CD4-positive, alpha-beta T cell treated with Interleukin-2 at 100 ng/mL for 4 hours (primary cell): ENCODE measurements at places on chromosomes 7 and 10.
A peak's percentile ranks its signal among the peaks of the same experiment; 100 is the strongest.

DNA sequence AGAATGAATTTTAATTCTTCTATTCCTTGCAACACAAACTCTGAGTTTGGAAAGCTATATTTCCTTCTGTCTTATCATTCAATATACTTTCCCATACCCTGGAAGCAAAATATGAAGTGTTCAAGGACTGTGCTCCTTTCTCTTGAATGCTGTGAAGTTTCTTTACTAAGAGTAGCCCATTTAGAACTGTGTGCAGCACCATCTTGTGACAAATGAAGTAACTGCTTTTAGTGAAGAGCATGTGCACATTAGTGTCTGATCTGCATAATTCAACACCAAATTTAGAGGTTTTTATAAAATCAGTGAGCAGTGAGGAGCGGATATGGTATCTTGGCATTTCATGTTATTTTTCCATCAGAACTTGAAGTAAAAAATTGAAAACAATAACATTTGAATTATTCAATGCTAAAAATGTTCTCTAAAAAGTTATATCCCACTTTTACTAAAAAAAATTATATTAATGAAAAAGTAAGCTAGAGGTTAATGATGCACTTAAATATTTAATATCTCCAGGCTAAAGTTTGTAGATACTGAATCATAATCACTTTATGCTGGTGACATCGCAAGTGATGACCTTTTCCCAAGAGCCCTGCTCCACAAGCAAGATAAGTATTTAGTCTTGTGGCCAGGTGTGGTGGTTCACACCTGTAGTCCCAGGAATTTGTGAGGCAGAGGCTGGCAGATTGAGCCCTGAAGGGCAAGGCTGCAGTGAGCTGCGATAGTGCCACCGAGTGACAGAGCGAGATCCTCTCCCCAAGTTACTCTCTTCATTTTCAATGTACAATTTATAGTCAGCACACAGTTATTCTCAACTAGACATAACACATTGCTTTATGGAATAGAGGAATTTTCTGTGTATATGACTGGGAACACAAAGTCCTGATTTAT lies 108.8 kb upstream of the PCLO start:
- no peak for DNase-seq

GRCh38 chr7:107147464-107148393 lies 21.1 kb upstream of the HBP1 start:
- peak; percentile 54 for DNase-seq

- DNase-seq = no peak
These were observed 84.3 kb downstream of the CFTR start for GRCh38 chr7:117564080-117564479.

DNA sequence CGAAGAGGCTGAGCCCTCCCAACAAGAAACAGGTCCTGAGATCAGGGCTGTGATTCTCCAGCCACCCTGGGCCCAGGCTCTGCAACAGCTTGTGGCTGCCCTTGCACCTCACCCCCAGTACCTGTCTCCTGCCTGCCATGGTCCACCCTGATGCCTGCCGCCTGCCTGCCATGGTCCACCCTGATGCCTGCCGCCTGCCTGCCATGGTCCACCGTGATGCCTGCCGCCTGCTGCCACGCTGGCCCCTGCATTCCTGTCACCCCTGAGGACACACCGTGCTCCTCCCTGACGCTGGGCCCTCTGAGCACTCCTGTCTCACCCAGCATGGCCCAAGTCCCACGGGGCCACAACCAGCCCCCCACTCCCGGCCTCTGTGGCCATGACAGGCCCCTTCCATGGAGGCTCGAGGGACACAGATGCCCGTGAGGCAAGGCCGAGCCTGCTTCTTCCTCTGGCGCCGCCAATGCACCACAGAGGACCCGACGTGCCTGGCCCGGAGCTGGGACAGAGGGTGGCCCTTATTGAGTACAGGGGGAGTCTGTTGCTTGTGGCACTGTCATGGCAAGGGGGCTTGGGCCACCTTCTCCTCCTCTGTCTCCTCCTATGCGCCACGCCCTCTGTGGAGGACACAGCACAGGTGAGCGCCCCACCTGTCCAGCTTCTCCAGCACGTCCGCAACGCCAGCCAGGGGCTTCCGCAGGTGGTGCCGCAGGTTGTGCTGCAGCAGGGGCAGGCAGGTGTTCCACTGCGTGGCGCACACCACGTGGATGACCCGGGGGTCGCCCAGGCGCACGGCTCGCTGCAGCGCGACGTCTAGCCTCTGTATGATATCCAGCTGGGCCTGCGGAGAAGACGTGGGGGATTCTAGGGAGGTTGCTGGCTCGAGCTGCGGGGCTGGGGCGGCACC lies 18.1 kb downstream of the CFAP46 start:
- no peak for DNase-seq

- no peak for DNase-seq
These were observed 5.3 kb downstream of the CLDN15 start for GRCh38 chr7:101232141-101232850.

DNA sequence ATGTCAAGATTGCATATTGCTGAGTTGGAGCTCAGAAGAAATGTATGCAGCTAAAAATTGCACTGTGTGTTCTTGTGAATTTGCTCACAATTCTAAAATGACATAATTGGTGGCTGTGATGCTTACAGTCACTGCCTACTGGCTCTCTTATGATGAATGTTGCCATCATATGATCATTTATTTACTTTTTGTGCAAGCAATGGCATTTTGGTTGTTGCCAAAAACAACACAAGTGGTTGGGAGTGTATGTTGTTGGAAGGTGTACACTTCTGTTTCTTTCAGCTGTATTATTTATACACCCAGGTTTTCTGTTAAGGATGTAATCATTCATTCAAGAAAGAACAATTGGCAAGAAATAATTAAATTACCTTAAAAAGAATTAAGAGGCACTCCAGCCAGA lies 28.9 kb downstream of the PON1 start:
- no peak for DNase-seq

DNA sequence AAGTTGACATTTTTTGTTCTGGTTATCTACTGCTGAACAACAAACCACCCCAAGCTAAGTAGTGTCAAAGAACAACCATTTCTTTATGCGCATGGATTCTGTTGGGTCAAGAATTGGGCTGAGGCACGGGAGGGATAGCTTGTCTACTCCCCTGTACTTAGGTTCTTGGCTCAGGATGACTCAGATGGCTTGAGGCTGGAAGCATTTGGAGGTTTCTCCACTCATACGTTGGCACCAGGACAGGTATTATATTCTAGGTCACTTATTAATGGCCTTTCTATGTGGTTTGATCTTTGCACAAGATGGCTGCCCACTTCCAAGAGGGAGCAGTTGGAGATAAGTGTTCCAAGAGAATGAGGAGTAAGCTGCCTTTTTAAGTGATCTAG lies 11.8 kb upstream of the TFAM start:
- no peak for DNase-seq

- no peak for DNase-seq
These were observed 74.8 kb upstream of the ATRNL1 start for GRCh38 chr10:115018185-115018931.
